ENCODE measurements at places on chromosomes 3 and 15.

- no peak for DNase-seq
These were observed 443.5 kb downstream of the OTOL1 start for GRCh38 chr3:161939918-161940620.

GRCh38 chr15:93296759-93297500 lies 207.9 kb upstream of the RGMA start:
- DNase-seq: no peak

DNA sequence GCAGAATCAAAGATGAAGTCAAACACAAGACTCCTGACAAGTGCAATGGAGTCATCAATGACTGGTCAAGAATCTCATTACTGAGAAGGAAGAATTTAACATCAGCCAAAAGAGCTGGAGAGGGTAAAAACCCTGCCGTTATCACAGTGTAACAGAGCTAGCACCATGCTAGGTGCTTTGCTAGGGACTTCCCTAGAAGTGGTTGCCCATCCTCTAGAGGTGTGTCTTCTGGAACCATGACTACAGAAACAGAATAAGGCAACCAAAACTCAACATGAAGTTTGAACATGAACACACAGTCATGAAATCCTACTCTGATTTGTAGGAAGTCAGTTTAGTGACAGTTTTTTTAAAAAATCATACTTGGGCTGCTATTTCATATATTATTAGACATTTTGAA lies 9.5 kb downstream of the ACAD11 start:
- no peak for DNase-seq

DNA sequence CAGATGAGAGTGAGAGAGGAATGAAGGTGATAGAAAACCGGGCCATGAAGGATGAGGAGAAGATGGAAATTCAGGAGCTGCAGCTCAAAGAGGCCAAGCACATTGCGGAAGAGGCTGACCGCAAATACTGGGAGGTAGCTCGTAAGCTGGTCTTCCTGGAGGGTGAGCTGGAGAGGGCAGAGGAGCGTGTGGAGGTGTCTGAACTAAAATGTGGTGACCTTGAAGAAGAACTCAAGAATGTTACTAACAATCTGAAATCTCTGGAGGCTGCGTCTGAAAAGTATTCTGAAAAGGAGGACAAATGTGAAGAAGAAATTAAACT lies 88.9 kb downstream of the EOMES start:
- no peak for DNase-seq

- DNase-seq: no peak
These were observed 596.2 kb upstream of the UBE2E2 start for GRCh38 chr3:22606938-22607337.

- no peak for DNase-seq
These were observed 53.9 kb upstream of the GOLGA8B start for GRCh38 chr15:34637305-34637704.

- no peak for DNase-seq
These were observed 280.8 kb upstream of the UBE2E2 start for GRCh38 chr3:22922317-22922716.
